ENCODE measurements at places on chromosomes 11 and 22.

DNA sequence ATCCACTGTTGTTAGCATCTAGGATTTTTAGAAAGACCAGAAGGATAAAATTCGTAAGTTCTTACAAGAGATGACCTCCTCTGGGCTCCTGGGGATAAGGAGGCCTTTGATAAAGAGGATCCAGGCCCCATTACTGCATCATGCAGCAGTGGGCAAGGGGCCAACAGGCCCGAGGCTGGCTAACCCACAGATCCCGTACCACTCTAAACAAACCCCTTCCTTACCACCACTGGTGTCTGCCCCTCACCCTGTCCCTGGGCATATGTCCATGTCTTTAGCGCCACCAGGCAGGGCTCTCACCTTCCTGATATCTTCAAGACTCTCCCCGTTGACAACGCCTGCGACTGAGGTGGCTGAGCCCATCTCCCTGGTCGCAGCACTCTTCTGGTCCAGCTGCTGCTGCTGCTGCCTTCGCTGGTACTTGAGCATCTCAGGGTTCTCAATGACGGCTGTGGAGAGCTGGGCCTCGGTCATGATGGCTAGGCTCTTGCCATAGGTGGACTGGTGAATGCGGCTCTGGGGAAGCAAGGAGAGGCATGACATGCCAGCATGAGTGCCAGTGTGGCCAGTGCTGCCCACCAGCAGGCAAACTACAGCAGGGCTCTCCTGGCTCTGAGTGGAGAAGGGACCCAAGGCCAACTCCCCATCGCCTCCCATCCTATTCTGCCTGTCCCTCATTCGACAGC lies 46.2 kb downstream of the HIRA start:
- DNase-seq, result no peak

DNA sequence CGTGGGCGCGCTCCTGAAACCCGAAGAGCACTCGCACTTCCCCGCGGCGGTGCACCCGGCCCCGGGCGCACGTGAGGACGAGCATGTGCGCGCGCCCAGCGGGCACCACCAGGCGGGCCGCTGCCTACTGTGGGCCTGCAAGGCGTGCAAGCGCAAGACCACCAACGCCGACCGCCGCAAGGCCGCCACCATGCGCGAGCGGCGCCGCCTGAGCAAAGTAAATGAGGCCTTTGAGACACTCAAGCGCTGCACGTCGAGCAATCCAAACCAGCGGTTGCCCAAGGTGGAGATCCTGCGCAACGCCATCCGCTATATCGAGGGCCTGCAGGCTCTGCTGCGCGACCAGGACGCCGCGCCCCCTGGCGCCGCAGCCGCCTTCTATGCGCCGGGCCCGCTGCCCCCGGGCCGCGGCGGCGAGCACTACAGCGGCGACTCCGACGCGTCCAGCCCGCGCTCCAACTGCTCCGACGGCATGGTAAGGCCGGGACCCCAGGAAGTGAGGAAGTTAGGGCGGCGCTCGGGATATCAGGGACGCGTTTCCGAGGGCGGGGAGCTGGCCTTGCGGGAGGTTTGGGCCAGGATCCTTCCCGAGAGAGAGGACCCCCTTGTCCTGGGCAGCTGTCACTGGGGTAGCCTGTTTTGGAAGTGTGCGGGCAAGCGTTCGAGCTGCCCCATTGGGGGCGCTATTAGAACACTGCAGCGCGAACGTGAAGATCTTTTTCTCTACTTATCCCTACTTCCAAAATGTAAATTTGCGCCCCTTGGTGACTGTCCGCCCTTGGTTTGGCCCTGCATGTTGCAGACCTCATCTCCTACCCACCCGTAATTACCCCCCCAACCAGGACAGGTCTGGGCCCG lies 796 bp downstream of the MYOD1 start:
- no peak for DNase-seq

GRCh38 chr11:64122411-64123410 lies 43.2 kb downstream of the MACROD1 start:
- no peak for DNase-seq

GRCh38 chr11:78381865-78382264 lies 35.8 kb downstream of the GAB2 start:
- DNase-seq, result no peak

DNA sequence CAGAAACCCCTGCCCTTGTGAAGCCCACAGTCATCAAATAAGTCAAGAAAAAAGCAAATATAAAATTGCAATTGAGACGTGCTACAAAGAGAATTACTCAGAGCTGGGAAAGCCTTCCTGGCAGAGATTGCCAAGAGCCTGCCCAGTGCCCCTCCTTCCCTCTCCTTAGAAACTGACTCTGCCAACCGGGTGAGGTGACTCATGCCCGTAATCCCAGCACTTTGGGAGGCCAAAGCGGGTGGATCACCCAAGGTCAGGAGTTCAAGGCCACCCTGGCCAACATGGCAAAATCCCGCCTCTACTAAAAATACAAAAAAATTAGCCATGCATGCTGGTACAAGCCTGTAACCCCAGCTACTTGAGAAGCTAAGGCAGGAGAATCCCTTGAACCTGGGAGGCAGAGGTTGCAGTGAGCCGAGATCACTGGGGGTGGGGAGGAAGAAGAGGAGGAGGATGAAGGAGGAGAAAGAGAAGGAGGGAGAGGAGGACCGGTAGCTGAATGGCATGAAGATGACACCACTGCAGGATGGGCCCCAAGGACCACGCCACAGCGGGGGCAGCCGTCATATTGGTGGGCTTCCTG lies 76.1 kb upstream of the RTL6 start:
- peak; percentile 74 for DNase-seq

GRCh38 chr11:94400457-94400838 lies 771 bp downstream of the GPR83 start:
- no peak for DNase-seq

- peak; percentile 17 for DNase-seq
Observed at GRCh38 chr11:72534371-72535193, 100.3 kb upstream of the CLPB start.

- DNase-seq, result no peak
Observed at GRCh38 chr11:65488273-65489034, 10.4 kb upstream of the MALAT1 start.

DNA sequence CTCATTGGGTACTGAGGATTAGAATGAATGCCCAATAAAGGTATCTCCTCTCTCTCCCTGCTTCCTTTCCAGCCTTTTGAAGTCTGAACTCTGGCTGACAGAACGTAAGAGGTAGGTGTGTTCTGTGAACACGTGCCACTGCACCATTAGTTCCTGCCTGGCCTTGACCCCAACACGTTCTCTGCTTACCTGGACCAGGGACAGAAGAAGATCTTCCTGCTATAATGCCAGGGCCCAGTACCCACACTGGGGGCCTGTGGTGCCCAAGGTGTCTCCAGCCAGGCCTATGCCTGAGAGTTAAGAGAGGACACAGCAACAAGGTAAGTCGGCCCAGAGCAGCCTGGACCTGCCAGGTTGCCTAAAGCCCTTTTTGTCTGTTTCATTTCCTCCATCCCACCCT lies 147.7 kb upstream of the TIMP3 start:
- no peak for DNase-seq

DNA sequence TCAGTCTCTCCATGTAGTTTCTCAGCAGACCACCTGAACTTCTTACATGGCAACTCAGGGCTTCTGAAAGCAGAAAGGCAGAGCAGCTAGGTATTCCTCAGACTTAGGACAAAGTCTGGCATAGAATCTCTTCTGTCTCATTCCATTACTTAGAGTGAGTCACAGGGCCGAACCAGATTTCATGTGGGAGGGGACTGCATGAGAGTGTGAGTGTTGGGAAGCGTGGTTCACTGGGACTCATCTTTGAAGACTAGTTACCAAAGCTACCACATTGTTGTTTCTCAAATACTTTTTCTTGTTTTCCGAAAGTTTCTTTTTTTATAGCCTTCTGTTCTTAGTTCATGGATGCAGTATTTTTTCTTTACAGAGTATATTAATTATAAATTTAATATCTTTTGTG lies 36.1 kb upstream of the SCN3B start:
- DNase-seq, result no peak

DNA sequence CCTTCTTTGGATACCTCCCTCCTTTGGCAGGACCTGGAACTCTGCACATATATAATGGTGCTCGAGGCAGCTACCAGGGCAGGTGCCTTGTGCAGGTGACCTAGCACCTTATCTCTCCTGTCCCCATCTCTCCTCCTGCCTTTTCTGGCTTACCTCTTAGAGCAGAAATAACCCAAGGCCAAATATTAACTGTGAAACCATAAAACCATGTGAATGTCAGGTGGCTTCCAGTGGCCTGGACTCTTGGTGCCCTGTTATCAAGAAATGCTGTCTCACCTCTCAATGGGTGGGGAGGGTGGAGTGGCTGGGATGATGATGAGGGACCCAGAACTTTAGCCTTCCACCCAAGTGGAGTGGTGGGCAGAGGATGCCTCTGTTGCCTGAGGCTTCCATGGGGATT lies 42.9 kb downstream of the YWHAH start:
- DNase-seq, result no peak

GRCh38 chr11:60396799-60397198 lies 540 bp downstream of the MS4A14 start:
- DNase-seq, result no peak

DNA sequence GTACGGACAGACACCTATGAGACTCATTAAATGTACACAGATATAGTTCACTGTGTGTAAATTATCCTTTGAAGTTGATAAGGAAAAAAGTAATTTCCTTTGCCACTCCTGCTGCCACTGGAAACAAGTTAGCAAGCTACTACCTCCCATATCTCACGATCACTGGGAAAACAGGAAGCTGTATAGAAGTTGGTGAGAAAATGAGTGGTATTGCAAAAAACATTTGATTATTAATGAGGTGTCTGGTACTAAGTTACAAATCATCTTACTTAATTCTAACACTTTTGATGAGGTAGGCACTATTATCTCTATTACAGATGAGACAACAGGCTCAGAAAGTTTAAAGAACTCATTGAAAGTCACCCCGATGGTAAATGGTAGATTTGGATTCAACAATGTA lies 68.5 kb downstream of the GAB2 start:
- DNase-seq, result no peak

DNA sequence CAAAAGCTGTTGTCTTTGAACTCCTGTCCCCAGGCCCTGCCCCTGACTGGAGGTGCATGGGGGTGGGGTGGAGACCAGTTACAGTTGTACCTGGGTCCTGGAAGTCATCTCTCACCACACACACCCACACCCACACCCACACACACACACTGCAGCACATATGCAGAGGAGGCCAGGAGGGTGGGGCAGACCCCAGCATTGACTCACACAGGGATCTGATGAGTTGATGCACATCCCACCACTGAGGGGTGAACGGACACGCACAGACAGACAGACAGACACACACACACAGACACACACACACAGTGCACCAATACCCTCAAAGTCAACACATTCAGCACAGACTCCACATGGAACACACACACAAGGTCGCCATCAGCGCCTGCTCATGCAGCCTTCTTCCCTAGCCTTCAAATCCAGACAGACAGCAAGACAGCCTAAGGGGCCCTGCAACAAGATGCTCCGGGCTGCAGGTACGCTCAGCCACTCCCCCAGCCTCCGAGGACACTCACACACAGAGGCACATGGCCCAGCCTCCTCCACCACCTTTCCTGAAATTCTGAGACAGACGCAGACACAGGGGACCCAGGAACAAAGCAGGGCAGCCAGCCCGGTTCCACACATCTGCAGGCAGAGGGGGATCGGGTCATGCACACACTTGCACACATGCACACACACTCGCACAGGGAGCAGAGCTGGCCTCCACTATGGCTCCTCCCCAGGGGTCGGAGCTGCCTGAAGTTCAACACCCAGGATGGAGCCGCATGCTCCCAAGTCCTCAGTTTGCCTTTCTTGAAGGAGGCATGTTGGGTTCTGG lies 26.5 kb downstream of the SYT7 start:
- no peak for DNase-seq

- DNase-seq, result no peak
Observed at GRCh38 chr11:68367252-68367651, 54.9 kb downstream of the LRP5 start.

DNA sequence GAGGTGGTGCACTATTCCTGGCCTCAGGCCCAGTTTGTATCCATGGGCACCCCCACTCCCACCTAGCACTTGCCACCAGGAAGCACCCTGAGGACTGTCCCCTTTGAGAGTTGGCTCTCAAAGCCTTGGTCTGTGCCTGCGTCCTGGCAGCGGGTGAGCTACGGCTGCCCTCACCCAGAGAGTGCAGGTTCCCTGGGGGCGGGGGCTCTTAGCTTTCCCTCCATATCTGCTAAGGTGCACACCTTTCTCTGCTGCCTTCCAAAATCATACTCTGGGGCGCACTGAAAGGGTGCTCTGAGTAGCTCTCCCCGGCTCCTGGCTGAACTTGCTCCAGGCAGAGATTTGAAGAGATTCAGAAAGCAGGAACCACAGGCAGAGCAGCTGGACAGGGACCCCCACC lies 7.1 kb downstream of the KCNQ1 start:
- no peak for DNase-seq

- no peak for DNase-seq
Observed at GRCh38 chr22:23774922-23775436, 2.3 kb downstream of the MMP11 start.

DNA sequence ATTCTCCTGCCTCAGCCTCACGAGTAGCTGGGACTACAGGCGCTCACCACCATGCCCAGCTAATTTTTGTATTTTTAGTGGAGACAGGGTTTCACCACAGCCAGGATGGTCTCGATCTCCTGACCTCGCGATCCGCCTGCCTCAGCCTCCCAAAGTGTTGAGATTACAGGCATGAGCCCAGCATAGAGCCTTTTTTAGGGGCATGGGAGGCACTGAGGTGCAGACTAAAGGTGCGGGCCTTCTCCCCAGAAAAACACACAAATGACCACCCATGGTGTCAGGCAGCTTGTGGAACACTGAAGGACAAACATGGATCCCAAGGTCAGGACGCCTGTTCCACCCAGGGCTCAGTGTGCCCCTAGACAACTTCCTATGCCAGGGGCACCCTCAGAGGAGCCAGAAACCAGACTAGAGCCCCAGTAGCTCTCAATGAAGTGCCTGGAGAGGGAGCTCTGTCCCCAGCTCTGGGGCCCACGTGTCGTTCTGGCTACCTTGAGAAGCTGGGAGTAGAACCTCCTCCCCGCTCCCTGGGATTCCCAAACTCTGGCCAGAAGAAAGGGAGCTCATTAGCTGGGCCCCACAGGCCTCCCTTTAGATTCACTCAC lies 21.2 kb upstream of the CD5 start:
- no peak for DNase-seq

DNA sequence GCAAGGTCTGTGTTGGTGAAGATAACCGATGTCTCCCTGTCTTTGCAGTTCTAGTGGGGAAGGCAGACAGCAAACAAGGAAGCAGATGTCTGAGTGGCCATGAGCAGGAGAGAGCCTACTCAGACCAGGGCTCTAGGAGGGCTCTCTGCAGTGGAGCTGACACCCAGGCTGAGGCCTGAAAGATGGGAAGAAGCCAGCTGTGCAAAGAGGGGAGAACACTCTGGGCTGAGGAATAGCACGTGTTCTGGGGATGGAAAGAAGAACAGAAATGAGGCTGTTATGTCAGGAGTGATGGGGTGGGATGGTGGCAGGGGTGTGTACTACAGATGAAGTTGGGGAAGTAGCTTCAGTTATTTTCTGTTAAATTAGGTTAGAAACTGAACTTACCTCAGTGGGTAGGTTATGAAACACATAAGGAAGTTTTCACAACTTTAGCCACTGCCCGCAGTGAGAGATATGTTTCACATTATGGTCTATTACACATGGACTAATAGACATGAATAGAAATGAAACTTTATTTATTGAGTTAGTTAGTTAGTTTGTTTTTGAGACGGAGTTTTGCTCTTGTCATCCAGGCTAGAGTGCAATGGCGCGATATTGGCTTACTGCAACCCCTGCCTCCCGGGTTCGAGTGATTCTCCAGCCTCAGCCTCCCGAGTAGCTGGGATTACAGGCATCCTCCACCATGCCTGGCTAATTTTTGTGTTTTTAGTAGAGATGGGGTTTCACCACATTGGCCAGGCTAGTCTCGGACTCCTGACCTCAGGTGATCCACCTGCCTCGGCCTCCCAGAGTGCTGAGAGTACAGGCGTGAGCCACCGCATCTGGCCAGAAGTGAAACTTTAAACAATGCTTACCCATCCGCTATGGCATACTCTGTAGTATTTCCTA lies 7.8 kb downstream of the DCPS start:
- DNase-seq, result no peak
